CD4-positive, alpha-beta T cell treated with Interleukin-15 for 4 hours (primary cell): ENCODE measurements at places on chromosomes 6 and 20.
A peak's percentile ranks its signal among the peaks of the same experiment; 100 is the strongest.

- DNase-seq: no peak
Observed at GRCh38 chr6:106885679-106886078, 88.8 kb downstream of the CD24 start.

DNA sequence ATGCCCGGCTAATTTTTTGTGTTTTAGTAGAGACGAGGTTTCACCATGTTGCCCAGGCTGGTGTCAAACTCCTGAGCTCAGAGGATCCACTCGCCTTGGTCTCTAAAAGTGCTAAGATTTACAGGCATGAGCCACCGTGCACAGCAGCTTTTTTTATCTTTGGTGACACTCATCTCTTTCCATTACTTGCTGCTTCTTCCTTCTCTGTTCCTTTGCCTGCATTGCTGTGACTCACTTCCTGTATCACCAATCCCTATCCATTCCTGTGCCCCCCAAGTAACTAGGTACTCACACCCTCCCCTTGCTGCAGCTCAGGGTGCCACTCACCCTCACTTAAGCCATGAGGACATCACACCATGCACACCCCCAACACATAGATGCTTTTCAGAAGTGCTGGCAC, 24.6 kb downstream of the KHDC1L start:
- no peak for DNase-seq

- DNase-seq: peak; percentile 12
Observed at GRCh38 chr6:141488488-141488887, 644.2 kb upstream of the GJE1 start.

DNA sequence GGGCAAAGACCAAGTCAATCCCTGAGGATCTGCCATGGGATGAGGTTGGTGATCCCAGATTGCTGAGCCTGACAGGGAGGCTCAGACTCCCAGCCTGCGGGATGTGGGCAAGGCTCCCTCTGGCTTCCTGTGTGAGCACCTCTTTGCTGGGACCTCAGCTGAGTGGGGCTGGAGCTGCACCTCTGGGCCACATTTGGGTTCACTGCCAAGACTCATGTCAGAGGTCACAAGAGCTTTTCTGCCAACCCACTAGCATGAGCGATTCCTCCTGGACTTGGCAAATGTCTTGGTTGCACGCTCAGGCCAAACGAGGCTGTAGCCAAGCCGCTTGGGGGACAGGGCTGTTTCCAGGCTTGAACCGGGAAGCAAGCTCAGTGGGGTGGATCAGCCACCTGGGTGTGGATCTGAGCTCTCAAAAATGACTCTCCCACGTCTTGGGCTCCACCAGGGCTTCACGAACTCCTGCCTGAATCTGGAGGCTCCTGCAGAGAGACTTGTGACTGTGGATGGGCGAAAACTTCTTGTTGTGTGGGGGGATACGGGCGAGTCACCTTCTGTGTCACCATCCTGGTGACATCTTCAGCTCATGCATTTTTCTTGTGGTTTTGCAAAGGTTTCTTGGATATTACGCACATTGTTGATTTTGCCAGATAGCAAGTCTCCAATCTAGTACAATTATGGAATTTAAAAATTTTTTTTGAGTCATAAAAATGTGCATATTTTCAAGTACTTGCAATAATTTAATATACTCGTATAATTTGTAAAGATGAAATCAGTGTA, 359.5 kb downstream of the CDH4 start:
- no peak for DNase-seq

- DNase-seq: no peak
Observed at GRCh38 chr20:2037296-2037914, 43.5 kb upstream of the PDYN start.

- no peak for DNase-seq
Observed at GRCh38 chr6:79004239-79004638, 73.8 kb downstream of the PHIP start.

DNA sequence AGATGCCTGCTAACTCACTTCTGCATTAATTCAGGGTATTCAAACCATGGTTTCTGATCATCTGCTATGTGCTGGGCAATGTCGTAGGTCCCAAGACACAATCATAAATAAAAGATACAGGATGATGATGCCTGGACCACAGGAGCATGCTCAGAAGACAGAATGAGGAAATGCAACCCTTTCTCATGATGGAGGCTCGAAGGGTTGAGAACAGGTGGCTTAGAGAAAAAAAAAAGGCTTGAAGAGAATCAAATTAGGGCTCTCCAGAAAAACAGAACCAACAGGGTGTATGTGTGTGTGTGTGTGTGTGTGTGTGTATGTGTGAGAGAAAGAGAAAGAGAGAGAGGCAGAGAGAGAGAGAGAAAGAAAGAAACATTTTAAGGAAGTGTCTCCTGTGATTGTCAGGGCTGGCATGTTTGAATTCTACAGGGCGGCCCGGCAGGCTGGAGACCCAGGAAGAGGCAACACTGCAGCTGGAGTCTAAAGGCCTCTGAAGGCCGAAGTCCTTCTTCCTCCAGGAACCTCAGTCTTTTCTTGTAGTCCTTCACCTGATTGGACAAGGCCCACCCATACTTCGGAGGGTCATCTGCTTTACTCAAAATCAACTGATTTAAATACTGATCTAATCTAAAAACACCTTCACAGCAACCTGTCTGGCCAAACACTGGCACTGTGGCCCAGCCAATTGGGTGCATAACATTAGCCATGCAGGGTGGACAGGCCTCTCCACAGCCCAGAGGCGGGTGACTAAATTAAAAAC, 143.8 kb downstream of the ERMARD start:
- DNase-seq: no peak

DNA sequence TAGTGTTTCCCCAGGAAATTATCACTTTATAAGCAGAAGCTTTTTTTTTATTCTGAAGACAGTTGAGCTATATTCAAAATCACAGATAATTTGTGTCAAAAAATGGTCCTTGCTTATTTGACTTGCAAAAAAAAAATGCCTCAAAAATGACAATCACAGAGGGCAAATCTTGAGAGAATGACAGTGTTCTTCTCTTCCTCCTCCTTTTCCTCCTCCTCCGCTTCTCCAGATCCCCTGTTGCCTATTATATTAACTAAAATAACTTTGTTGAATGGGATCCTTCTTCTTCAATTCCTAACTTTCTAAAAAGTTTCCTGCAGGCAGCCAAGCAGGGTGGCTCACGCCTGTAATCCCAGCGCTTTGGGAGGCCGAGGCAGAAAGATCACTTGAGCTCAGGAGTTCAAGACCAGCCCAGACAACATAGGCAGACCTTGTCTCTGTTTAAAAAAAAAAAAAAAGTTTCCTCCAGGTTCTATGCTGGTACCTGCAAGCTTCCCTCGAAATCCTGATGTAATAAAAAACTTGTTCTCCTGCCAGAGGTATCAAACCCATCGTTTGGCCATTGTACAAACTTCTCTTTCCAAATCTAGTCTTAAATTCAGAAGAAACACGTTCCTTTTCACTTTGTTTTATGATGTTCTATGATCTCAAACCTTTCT, 128.6 kb downstream of the IPCEF1 start:
- DNase-seq: no peak

GRCh38 chr6:122369536-122369935, 29.9 kb upstream of the HSF2 start:
- no peak for DNase-seq

DNA sequence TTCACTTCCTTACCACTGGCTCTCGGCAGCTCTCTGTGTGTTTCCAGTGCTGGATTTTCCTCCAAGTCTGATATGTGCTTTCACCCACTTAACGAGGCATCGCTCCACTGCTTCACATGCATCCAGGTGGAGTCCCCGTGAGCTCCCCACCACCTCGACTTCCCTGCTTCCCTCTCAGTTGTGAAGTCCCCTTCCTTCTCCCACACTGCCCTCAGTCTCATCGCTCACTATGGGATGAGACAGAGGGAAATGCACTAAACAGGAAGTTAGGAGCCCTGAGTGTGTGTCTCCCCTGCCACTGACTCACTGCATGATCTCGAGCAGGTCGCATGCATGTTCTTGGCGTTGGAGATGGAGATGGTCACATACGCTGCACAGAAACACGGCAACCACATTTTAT, 84.0 kb downstream of the MTHFD1L start:
- no peak for DNase-seq

DNA sequence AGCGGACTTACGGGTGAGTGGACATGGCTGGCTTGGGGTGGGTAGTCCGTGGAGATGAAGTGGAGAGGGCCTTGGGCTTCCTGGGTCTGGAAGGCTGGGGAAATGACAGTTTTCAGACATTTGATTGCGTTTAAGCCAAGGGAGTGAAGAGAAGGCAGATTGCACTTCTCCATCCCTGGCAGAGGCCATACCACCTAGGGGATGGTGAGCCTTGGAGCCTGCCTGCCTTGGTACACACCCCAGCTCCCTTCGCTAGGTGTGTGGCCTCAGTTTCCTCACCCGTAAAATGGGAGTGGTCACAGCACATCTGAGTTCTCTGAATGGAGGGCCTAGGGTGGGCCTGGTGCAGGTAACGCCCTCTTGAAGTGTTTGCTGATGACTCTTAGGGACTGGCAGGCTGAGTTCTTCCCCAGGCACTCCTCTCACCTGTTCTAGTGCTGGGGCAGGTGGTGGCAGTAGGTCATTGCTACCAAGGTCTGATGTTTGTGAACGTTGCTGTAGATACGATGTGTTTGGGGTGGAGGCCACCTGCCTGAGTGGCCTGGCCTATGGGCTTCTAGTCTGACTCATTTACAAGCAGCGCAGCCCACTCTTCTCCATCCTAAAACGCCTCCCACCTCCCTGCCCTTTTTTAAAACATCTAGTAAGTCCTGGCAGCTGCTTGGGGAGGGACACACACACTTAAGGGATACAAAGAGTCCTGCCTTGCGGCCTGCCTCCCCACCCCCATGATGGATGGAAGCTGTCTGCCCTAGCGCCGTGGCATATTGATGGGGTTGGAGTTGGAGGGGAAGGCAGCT, 2.3 kb downstream of the RBM38 start:
- peak; percentile 47 for DNase-seq
